Mesenteric fat pad (tissue), 1 donor: ENCODE measurements at places on chromosomes 3 and 15.

DNA sequence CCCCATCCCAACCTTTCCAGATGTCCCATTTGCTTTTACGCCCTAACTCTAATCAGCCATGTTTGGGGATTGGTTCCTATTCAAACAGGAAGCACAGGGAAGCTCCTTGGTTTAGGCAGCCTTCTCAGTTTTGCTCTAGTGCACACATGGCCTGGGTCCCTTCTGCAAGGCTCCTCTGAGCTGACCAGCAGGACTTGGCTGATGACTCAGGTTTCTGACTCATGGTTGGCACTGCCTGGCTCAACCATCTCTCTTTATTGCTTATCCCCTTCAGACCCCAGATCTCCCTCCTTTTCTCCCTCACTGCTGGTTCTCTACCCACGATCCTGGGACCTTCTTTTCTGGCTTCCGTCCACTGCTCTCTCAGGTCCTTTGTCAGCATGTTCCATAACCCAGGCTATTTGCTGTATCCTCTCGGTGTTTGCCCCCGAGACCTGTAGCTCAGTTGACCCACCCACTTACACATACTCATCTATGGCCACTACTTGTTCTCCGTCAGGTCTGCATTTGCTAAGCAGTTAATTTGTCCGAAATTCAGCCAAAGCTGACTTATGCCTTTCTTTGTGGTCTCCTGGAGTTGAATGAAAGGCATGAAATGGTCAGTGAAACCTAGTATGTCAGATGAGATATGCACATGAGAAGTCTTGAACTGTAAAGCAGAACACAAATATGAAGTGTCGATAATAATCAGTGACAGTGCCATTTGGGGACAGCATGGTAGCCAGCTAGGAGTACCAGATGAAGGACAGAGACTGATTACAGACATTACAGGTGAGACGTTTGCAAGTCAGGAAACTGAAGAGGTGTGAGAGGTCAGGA is 323.5 kb upstream of the ROPN1 start:
- no peak for DNase-seq

GRCh38 chr15:40768521-40769273 is 1.1 kb upstream of the C15orf62 start:
- DNase-seq, result no peak

DNA sequence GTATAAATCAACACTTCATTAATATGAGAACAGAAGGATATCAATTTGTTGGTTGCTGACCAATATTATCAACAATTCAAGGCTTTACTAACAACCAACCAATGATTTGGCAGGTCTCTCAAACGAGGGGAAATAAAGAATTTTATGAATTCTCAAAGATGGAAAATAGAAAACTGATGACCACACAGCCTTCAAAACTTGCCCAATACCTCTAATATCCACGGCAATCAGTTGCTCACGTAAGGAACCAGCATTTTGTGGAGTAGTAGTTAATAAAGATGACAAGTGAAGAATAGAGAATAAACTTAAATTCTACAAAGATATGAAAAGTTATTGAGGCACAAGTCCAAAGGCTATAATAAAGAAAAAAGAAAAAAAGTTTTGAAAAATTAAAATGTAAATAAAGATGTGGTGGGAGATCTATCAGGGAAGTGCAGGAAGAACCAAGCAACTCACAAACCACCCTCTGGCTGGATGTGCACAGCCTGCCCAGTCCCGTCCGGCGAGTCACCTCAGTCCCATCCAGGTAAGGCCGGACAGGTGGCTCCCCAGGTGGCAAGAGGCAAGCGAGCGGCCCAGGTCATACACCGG is 808 bp downstream of the GK5 start:
- no peak for DNase-seq

DNA sequence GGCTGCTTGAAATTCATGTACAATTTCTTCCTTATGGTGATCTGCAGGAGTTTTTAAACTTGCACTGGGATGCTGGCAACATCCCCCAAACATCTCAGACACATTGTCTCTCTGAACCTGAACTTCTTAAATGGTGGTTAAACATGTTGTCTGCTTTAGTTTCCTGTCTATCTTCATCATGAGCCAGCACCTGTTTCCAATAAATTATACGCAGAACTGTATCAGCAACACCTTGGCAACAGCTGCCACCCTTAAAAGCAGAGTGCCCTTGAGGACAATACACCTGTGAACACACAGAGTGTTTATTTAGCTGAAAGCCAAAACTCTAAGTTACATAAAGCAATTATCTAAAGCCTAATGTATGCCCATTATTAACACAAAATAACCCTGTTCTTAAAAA is 242.9 kb downstream of the WNT5A start:
- DNase-seq, result no peak
